ENCODE measurements at places on chromosomes 13 and 19. TPM values are rescaled to one million over a fixed set of nuclear protein-coding genes. Genes with fewer than 3 reads are reported as not detected.

The PRSS57 gene
- not detected for total RNA-seq

DNA sequence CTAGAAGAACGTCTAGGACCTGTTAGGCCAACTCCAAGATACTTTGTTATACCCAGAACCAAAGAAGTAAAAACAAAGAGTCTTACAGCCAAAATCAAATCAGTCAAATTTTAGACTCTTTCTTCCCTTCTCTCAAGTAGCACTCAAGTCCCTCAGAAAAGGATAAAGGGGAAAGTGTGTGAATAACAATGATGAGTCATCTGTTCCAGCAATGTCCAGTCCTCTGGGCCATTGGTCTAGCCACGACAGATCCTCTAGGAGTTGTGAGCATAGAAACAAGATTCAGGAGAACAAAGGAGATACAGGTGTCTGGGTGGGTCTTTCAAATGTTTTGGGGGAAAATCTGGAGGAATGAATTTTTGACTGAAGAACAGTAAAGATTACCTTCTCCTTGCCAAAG lies 36.3 kb downstream of the STOML3 start:
- no peak for DNase-seq

GRCh38 chr13:32850316-32851052 lies 165.7 kb upstream of the KL start:
- no peak for DNase-seq

- DNase-seq: no peak
These were observed 84.5 kb downstream of the DCLK1 start for GRCh38 chr13:36046672-36047071.

DNA sequence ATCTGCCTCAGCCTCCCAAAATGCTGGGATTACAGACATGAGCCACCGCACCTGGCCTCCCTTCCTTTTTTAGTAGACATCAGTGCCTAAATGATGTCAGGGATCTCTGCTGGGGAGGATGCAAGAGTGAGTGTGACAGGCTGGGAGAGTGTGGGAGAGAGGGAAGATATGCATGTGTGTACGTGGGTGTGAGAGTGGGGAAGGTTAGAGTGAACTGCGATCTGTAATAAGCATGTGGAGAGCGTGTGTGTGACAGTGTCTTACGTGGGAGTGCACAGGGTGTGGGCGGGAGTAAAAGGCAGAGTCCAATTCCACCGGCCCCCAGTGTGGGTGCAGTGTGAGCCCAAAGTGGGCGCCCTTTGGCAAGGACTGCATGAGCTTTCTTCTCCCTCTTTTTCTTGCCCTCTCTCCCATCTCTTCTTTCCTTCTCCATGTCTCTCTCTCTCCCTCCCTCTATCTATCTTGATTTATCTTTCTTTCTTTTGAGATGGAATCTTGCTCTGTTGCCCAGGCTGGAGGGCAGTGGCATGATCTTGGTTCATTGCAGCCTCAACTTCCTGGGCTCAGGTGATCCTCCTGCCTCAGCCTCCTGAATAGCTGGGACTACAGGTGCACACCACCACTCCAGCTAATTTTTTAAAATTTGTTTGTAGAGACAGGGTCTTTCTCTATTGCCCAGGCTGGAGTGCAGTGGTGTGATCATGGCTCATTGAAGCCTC lies 893 bp upstream of the NPHS1 start:
- DNase-seq: no peak

- no peak for DNase-seq
These were observed 338.0 kb upstream of the ATXN8OS start for GRCh38 chr13:69769608-69770007.

DNA sequence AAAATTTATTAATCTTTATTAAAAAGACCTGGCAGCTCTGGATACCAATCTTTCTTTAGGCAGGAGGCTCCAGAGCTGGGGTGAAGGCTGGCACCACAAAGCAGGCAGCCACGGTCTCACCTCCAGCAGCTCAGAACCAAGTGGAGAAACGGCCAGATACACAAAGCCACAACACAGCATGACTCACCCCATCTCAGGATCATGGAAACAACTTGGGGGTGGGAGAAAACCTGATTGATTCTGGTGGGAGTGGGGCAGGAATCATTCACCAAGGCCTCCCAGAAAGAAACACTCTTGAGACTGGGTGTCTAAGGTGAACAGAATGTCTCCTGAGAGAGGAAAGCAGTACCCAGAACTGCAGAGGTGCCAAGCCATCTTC lies 64.2 kb downstream of the CRYL1 start:
- no peak for DNase-seq

GRCh38 chr13:98688373-98688772 lies 64.1 kb downstream of the SLC15A1 start:
- no peak for DNase-seq
